A549 treated with ZK216348 at 1 μM for 4 hours (cell line): ENCODE measurements at places on chromosomes 1 and 21. TPM values are rescaled to one million over a fixed set of nuclear protein-coding genes. Genes with fewer than 3 reads are reported as not detected.

ACTL8 gene
- 1.3 to 1.9 TPM (median 1.6 TPM) in 5 replicates for total RNA-seq

KLHDC9 gene
- 1.1 to 2.2 TPM (median 2.0 TPM) in 5 replicates for total RNA-seq

CHIA gene
- not detected in 5 replicates for total RNA-seq

MTF2 gene
- 10.5 to 15.3 TPM (median 12.5 TPM) in 5 replicates for total RNA-seq

KIAA1614 gene
- 0.15 to 1.2 TPM (median 0.63 TPM) in 5 replicates for total RNA-seq

MSH4 gene
- 0.11 TPM in 1 of 5 replicates, not detected in the others for total RNA-seq

HEYL gene
- total RNA-seq = 2.8 to 3.9 TPM (median 3.5 TPM) in 5 replicates

HCN3 gene
- total RNA-seq = 2.0 to 6.6 TPM (median 5.5 TPM) in 5 replicates

CFAP126 gene
- total RNA-seq = 0.33 to 0.60 TPM (median 0.49 TPM) in 3 of 5 replicates, not detected in the others

L1TD1 gene
- total RNA-seq = not detected in 5 replicates

FAM167B gene
- 0.36 to 0.86 TPM (median 0.73 TPM) in 5 replicates for total RNA-seq

OR2L5 gene
- not detected in 5 replicates for total RNA-seq

CYP4A11 gene
- not detected in 5 replicates for total RNA-seq

CCDC30 gene
- total RNA-seq = 0.94 to 1.5 TPM (median 1.2 TPM) in 5 replicates

GRIK3 gene
- not detected in 5 replicates for total RNA-seq

IL22RA1 gene
- total RNA-seq = 4.6 to 7.3 TPM (median 5.2 TPM) in 5 replicates

CFHR2 gene
- not detected in 5 replicates for total RNA-seq

AMY1C gene
- total RNA-seq = not detected in 5 replicates

OR10K1 gene
- not detected in 5 replicates for total RNA-seq

FNDC10 gene
- 3.9 to 9.9 TPM (median 8.5 TPM) in 5 replicates for total RNA-seq
